ENCODE measurements at places on chromosomes 5 and 9. TPM values are rescaled to one million over a fixed set of nuclear protein-coding genes. Genes with fewer than 3 reads are reported as not detected.

The ASS1 gene
- total RNA-seq: 138 TPM

The DAPK1 gene
- 31.8 TPM for total RNA-seq

The PCDHGA11 gene
- total RNA-seq: 20.6 TPM

The TLR4 gene
- total RNA-seq: 35.8 TPM

The APBA1 gene
- total RNA-seq: 14.5 TPM

The DDX4 gene
- total RNA-seq: not detected

The C9orf85 gene
- 12.0 TPM for total RNA-seq

The SPINK7 gene
- not detected for total RNA-seq

The LIX1 gene
- not detected for total RNA-seq

The PCDHB8 gene
- total RNA-seq: 0.26 TPM

The ALDH1A1 gene
- total RNA-seq: 2.8 TPM

The CNTFR gene
- total RNA-seq: not detected

The ANKRD34B gene
- total RNA-seq: not detected

The TMEM174 gene
- not detected for total RNA-seq

The GPR150 gene
- 0.40 TPM for total RNA-seq

The MYMK gene
- total RNA-seq: not detected

The EIF4EBP3 gene
- 2.6 TPM for total RNA-seq

The NR4A3 gene
- 8.9 TPM for total RNA-seq

The LECT2 gene
- total RNA-seq: not detected

The ADGRV1 gene
- 0.26 TPM for total RNA-seq

The BAAT gene
- total RNA-seq: 0.07 TPM

The RAPGEF1 gene
- total RNA-seq: 31.9 TPM

The LCN2 gene
- not detected for total RNA-seq

The CCDC192 gene
- total RNA-seq: not detected

The SPAAR gene
- total RNA-seq: 0.26 TPM

The EIF4E1B gene
- total RNA-seq: not detected

The GNE gene
- 36.0 TPM for total RNA-seq

The TICAM2 gene
- 4.3 TPM for total RNA-seq

The QRFP gene
- total RNA-seq: not detected

The ADGRD2 gene
- not detected for total RNA-seq

The SLC4A9 gene
- 0.07 TPM for total RNA-seq

The SLU7 gene
- 30.4 TPM for total RNA-seq

The DMRT3 gene
- total RNA-seq: not detected

The HACD4 gene
- total RNA-seq: 2.0 TPM
